Activated naive CD8-positive, alpha-beta T cell treated with anti-CD3 and anti-CD28 coated beads, Interleukin-2, amount 10 ng/mL, durations not matched to agents 7 days and 5 days (primary cell): ENCODE measurements at places on chromosomes 6 and 20.
A peak's percentile ranks its signal among the peaks of the same experiment; 100 is the strongest.

- H3K4me3 ChIP-seq: no peak overlapping the region
- H3K4me1 ChIP-seq: no peaks in the 10 kb centered on the region
- H3K27ac ChIP-seq: no peak overlapping the region
Measured at GRCh38 chr6:148225871-148226270, 116.8 kb upstream of the SASH1 start.

DNA sequence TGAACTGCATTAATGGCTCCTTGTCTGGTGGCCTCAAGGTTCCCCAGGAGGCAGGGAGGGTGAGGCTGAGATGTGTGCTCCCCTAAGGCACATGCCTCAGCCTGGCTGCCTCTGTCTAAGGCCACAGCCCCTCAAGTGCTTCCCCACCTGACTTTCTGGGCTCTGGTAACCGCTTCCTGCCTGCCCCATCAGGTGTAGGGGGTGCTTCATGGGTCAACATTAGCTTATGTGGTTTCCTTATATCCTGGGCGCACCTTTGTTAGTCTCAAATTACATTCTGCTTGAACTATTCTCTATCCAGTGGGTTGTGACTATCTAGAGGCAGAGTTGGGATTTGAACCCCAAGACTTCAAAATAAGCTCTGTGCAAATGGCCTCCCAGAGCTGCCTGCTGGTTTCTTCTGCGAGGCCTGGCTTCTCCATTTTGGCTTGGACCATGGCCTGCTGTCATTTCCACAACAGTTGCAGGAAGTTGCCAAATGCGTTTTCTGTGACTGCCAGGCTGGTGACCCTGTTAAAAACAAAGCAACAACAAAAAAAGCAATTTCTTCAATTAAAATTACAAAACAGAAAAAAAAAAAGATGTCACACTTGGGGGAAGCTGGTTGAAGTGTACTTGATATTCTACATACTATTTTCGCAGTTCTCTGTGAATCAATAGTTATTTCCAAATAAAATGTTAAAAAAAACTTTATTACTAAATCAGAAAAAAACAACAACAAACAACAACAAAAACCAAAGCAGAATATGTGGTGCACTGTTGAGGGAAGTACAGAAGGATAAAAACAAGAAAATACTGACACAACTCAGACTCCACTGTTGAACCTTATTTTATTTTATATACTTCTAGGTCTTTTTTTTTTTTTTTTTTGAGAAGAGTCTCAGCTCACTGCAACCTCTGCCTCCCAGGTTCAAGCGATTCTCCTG lies 20.0 kb upstream of the ZNFX1 start:
- peak overlapping the region; percentile 92 for H3K27ac ChIP-seq
- H3K4me1 ChIP-seq: peaks cover 13% of the 10 kb centered on the region
- DNase-seq: peak; percentile 57
- H3K4me3 ChIP-seq: peak overlapping the region; percentile 71

DNA sequence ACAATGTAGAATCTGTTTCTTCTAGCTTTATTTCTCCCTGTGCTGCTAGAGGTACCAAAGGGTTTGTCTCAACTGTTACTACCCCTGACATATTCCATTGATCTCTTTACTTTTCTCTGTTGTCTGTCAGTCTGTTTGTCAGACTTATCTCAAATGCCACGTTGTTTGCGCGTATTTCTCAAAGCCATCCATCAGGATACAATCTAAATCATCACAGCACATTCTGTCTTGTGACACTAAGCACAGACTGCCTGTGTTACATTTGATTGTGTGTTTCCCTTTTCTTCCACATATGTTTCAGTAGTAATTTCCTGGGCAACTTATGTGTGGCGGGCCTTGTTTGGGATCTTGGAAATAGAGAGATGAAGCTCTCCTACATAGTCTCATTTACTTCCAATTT lies 30.2 kb upstream of the SERINC3 start:
- no peak overlapping the region for H3K4me3 ChIP-seq
- H3K27ac ChIP-seq: no peak overlapping the region
- H3K27me3 ChIP-seq: peaks cover 3% of the 10 kb centered on the region
- peaks cover 4% of the 10 kb centered on the region for H3K4me1 ChIP-seq
- peaks cover 2% of the 10 kb centered on the region for H3K36me3 ChIP-seq
- no peak for DNase-seq

DNA sequence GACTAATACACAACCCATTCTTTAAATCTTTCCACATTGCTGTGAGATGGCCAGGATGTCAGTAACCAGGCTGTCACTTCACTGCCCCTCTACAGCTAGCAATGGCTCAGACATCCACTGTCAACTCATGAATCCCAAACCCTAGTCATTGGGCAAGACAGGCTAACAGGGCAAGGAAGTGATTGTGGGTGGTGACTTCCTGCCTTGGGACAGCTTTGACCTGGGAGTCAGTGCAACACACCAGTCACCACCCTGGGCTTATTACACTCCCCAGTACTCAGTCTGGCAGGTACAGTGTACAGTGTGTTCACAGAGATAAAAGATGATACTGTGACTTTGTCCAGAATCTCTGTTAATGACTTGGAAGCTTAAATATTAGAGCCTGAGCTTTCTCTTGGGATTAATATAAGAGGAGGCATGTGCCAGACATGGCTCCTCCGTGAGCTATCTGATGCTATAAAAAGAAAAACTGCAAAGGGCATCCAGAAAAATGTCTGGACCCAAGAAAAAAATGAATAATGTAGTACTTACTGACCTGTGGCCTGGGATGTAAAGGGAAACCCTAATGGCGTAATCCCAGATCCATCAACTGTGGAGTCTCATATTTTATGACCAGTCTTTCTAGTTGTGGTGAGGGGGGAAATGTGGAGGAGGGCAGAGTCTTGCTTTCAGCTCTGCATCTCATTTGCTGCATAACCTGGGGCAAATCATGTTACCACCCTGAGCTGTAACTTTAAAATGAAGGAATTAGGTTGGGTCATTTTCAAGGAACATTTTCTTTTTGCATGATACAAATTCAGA lies 244.4 kb downstream of the SLC24A3 start:
- H3K27me3 ChIP-seq: peaks cover 2% of the 10 kb centered on the region
- DNase-seq: no peak
- peaks cover 30% of the 10 kb centered on the region for H3K4me1 ChIP-seq
- H3K27ac ChIP-seq: no peak overlapping the region
- H3K4me3 ChIP-seq: no peak overlapping the region

DNA sequence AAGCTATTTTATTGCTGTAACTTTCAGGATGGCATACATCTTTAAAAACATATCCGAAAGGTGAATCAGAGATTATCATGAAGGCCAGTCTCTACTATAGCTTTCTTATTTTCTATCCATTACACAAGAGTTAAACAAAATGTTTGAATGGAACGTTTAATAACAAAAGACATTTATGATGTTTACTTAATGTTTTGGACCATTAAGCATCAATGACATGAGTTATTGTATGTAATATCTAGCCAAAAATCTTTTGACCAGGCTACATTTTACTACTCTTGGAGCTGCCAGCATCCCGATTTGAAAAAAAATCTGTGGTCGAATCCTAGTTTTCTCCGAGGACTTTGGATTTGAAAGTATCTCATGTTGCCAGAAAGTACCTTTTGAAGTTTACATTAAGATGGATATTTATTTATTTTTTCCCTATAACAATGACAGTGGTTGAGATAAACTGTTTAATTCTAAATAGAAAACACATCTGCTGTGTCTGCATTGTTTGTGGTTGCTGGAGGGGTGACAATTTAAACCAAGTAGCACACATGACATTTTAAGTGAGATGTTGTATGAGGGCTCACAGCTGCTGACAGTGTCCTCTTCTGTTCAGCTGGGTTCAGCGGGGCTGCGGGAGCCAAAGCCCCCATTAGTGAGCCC lies 293.7 kb upstream of the TCF21 start:
- no peaks in the 10 kb centered on the region for H3K4me1 ChIP-seq
- H3K27ac ChIP-seq: no peak overlapping the region
- no peak for DNase-seq
- no peak overlapping the region for H3K4me3 ChIP-seq

DNA sequence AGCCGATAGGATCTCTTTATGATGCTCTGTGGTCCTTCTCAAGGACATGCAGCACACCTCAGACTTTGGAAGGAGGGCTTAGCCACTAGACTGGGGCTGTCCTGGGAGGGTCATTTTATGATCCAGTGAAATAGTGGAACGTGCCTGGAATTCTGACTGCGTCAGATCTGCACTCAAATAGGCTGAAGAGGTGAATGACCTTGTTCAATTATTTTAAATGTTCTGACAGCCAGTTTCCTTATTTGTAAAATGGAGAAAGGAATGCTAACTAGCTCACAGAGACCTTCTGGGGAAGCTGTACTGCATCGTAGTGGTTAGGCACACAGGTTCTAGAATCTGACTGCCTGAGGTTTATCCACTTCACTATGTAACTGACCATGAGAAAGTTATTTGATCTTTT lies 587.5 kb downstream of the MAFB start:
- no peaks in the 10 kb centered on the region for H3K27me3 ChIP-seq
- no peak overlapping the region for H3K27ac ChIP-seq
- no peaks in the 10 kb centered on the region for H3K36me3 ChIP-seq
- H3K4me1 ChIP-seq: no peaks in the 10 kb centered on the region

GRCh38 chr6:5338177-5338960 lies 77.1 kb downstream of the FARS2 start:
- no peak overlapping the region for H3K27ac ChIP-seq
- no peaks in the 10 kb centered on the region for H3K27me3 ChIP-seq
- peaks cover 5% of the 10 kb centered on the region for H3K4me1 ChIP-seq
- no peaks in the 10 kb centered on the region for H3K36me3 ChIP-seq
- H3K4me3 ChIP-seq: no peak overlapping the region

GRCh38 chr6:112253498-112253840 lies 898 bp downstream of the LAMA4 start:
- H3K27ac ChIP-seq: no peak overlapping the region
- peak overlapping the region; percentile 73 for H3K4me3 ChIP-seq
- H3K27me3 ChIP-seq: peaks cover 75% of the 10 kb centered on the region
- no peak for DNase-seq
- peaks cover 14% of the 10 kb centered on the region for H3K4me1 ChIP-seq

DNA sequence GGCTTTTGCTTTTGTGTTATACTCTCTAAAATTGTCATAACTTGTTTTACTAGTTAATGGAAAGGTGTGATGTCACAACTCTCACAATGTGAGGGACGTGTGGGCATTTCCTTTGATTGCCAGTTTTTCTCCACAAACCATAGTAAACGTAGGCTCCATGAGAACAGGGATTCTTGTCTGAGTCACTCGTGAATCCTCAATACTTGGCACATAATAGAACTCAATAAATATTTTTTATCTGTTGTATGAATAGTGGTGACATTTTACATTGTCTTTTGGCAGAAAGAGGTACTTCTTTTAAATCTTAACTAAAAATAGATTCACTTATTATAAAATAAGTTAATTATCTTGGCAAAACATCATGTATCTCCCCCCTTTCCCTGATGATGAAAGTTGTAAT lies 69.0 kb upstream of the CNKSR3 start:
- H3K36me3 ChIP-seq: no peaks in the 10 kb centered on the region
- no peaks in the 10 kb centered on the region for H3K4me1 ChIP-seq
- H3K4me3 ChIP-seq: no peak overlapping the region
- DNase-seq: no peak
- H3K27me3 ChIP-seq: no peaks in the 10 kb centered on the region

DNA sequence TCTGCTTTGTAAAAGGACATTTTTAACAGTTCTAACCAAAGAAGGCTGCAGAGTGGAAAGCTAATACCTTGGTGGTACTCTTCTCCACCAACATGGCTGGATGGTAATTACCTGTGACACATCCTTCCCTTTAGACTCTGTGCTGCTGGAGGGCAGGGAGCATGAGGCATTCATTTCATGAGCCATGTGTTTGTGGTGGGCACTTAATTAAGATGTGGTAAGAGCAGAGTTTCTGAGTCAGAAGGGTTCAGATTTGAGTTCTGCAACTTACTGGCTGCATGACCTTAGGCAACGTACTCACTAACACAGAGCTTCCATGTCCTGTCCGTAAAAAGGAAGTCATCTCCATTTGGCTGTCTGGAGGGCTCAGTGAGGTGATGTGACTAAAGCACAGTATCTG lies 9.1 kb upstream of the ZNF133 start:
- H3K27ac ChIP-seq: no peak overlapping the region
- peaks cover 51% of the 10 kb centered on the region for H3K27me3 ChIP-seq
- H3K4me3 ChIP-seq: no peak overlapping the region
- H3K4me1 ChIP-seq: peaks cover 1% of the 10 kb centered on the region

DNA sequence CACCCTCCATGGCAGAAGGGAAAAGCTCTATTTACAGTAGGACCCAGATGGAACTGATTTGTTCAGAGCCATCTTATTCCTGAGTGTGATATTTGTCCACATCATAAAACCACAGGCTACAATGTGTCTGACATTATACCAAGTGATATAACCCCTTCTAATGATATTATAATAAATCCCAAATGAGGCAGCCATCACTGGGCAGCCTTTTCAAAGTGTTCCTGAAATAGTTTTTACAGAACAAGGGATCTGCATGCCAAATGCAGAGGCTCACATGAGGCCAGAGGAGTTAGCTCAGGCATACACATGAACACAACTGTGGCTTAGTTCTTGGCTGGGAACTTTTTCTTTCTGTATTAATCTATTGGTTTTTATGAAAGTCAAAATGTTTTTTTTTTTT lies 207.7 kb downstream of the MAFB start:
- H3K4me3 ChIP-seq: no peak overlapping the region
- DNase-seq: no peak
- H3K4me1 ChIP-seq: peaks cover 2% of the 10 kb centered on the region
- H3K27ac ChIP-seq: no peak overlapping the region
- H3K27me3 ChIP-seq: peaks cover 8% of the 10 kb centered on the region

DNA sequence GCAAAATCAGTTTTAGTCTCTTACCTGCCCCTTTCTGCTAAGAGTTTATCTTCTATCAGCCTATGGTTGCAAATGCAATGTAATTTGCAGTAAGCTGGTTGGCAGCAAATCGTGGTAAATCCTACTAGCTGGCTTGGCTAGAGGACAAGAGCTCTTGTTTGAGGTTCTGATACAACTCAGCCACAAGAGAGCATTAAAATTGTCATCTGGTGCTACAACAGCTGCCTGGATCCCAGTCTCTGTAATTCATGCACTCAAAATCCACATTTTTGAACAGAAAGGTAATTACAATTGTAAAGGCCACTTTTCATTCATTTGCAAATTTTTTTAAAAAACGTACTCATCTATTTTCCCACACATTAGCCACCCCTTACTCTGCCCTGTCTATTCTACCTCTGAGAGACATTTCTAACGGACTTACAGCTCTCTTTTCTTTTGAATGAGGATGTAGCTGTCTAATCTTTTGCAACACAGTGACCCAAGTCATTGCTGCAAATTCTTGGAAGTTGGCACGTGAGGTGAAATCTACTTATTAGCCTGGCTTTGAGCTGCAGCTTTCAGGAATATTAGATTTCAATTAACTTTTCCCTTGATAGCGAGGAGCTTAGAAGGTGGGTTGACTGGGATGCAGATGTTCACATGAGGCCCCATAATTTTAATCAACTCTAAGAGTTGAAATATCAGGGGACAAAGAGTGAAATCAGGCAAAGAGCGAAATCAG lies 54.0 kb upstream of the FAM184A start:
- peaks cover 13% of the 10 kb centered on the region for H3K27me3 ChIP-seq
- H3K4me3 ChIP-seq: no peak overlapping the region
- no peak for DNase-seq
- no peak overlapping the region for H3K27ac ChIP-seq
- H3K36me3 ChIP-seq: no peaks in the 10 kb centered on the region
- H3K4me1 ChIP-seq: peaks cover 10% of the 10 kb centered on the region

- H3K4me3 ChIP-seq: peak overlapping the region; percentile 69
- no peaks in the 10 kb centered on the region for H3K27me3 ChIP-seq
- peaks cover 78% of the 10 kb centered on the region for H3K36me3 ChIP-seq
- peaks cover 61% of the 10 kb centered on the region for H3K4me1 ChIP-seq
- H3K27ac ChIP-seq: peak overlapping the region; percentile 83
Measured at GRCh38 chr20:1364106-1364505, 28.7 kb downstream of the FKBP1A start.

GRCh38 chr6:21595285-21596144 lies 2.0 kb downstream of the SOX4 start:
- peak; percentile 57 for DNase-seq
- H3K4me1 ChIP-seq: peaks cover 15% of the 10 kb centered on the region
- H3K27me3 ChIP-seq: peaks cover 55% of the 10 kb centered on the region
- peaks cover 1% of the 10 kb centered on the region for H3K36me3 ChIP-seq
- peak overlapping the region; percentile 90 for H3K4me3 ChIP-seq
